Stimulated activated CD4-positive, alpha-beta T cell treated with anti-CD3 and anti-CD28 coated beads, Interleukin-1b, Interleukin-23, amount 100 ng/mL, for 4 hours (primary cell): ENCODE measurements at places on chromosomes 3 and 15.

DNA sequence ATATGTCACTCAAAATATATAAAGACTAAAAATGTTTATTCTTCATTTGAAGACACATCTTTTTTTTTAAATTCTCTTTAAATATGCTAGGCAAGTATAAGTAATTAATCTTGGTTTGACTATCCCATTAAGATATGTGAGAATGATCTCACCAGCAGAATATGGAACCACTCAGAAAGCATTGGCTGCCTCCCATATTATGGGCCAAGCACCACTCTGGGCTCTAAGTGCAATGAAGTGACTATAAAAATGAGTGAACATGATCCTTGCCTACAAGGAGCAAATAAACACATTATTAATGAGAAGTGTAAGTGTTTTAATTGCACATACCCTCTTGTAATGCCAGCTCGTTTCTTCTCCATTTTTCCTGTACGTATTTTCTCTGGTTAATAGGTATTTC lies 328.5 kb downstream of the NAALADL2 start:
- no peak for DNase-seq

- no peak for DNase-seq
These were observed 137.2 kb upstream of the RAD18 start for GRCh38 chr3:9100513-9100894.

GRCh38 chr3:195548501-195548900 lies 5.4 kb upstream of the PPP1R2 start:
- DNase-seq: no peak

DNA sequence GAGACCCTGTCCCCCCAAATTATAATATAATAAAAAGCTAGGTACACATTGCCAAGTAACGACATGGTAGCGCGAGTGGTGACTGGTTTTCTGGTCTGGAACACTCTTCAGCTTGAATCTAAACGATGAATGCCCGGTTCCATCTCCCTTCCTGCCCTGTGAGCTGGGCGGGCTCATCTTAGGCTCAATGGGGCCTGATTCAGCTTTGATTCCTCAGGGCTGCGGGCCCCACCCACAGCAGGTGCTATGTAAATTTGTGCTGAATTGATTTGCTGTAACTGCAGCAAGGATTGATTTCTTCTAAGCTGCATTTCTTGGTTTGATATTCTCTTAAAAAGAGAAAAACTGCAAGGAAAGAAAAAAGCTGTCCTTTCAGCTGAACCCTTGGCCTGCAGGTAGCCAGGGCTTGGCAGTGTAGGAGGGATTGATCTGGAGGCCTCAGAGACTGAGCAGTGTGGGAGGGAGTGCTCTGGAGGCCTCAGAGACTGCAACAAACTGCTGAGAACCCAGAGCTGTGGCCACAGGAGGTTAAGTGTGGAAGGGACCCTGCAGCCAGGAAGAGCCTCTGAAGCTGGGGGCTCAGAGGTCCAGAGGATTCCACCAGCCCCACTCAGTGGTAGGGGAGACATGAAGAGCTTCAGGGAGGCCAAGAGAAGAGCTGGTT lies 231.6 kb downstream of the XXYLT1 start:
- no peak for DNase-seq

DNA sequence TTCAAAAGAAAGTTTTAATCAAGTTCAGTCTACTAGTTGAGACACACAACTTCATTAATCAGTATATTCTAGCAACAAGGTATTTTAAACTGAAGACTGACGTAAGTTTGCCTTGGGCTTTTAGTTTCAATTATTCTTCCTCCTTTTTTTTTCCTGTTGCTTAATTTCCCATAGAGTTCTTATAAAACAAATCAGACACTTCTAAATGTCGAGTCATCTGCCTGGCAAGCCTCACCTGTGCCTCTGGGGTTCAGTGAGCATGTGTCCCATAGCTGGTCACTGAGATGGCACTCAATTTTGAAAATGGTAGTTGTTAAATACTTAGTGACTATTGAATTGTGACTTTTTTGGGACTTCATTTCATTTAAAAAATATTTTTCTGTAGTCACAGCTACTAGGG lies 27.4 kb downstream of the NKIRAS1 start:
- no peak for DNase-seq

DNA sequence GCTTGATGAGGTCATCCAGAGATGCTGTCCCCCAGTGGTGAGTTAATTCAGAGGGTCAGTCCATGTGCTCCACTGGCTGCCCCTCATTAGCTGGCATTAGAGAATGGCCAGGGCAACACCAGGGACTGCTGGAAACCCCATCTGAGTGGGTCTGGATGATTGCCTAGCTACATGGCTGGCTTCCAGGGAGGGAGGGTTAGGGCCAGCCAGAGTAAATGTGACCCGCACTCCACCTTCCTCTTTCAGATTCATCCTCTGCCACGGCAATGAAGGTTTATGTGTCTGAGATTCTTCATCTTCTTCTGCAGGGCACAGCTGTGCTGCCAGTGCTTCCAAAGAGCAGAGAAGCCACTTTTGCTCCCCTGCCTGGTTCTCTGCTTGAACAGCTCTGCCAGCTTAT lies 391.9 kb downstream of the OCA2 start:
- DNase-seq: no peak
